ENCODE measurements at places on chromosomes 16 and 17. TPM values are rescaled to one million over a fixed set of nuclear protein-coding genes. Genes with fewer than 3 reads are reported as not detected.

Gene CBFA2T3
- 0.34 TPM for polyA plus RNA-seq

Gene PRCD
- not detected for polyA plus RNA-seq

Gene ATP2C2
- polyA plus RNA-seq: 0.29 TPM

Gene RAMP2
- 1.0 TPM for polyA plus RNA-seq

GRCh38 chr17:77054936-77055335, 85.8 kb upstream of the SEC14L1 start:
- DNase-seq: no peak

- peak; percentile 96 for DNase-seq
Measured at GRCh38 chr16:48123104-48123788, 32.5 kb downstream of the ABCC12 start.

GRCh38 chr16:1580256-1580655, 31.6 kb downstream of the IFT140 start:
- DNase-seq: no peak

- DNase-seq: no peak
Measured at GRCh38 chr16:57347858-57348257, 10.7 kb upstream of the CCL22 start.

DNA sequence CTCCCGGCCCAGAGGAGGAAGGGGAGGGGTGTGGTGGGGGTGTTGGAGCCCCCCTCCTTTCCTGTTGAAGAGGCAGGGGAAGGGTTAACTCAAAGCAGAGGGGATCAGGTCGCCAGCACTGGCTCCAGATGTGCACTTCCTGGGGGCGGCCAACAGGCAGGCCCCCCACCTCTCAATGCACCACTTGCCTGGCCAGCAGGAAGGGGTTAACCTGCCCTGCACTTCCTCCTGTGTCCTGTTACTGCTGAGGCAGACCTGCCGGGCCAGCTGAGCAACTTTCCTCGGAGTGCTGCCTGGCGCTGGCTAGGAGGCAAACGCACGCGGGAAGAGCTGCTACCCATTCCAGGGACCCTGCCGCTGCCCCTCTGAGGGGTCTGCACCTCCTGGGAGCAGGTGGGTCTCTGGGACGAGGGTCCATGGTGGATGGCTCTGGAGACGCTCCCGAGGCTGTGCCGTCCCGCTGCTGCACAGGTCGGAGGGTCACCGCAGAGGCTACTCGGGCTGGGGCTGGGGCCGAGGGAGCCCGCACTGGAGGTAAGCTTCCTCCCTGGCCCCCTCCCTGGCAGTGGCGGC, at the start of gene EPN3:
TSS of gene EPN3 (plus strand) at position 284 of the 573 bp plus-strand sequence. CDS start 3,822 bp downstream, outside the sequence.
- DNase-seq: no peak

- DNase-seq: no peak
Measured at GRCh38 chr16:87757841-87758426, 7.9 kb downstream of the KLHDC4 start.

DNA sequence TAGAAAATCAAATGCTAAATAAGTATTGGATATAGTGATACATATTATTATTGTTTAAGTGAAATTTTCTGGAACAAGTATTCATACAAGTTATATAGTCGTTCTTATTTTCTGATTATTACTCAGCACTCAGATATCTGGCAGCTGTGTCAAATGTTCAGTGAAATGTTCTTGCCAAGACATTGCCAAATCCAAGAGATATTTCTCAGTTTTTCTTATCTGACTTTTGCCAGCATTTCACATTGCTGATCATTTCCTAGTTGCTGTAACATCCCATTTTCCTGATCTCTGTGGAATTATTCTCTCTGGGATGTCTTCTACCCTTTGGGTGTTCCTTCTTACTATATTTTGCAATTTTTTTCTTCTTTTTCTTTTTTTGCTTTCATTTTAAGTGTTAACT, 262.3 kb downstream of the KIF2B start:
- no peak for DNase-seq

- DNase-seq: no peak
Measured at GRCh38 chr16:88539261-88539651, 30.9 kb upstream of the ZC3H18 start.

DNA sequence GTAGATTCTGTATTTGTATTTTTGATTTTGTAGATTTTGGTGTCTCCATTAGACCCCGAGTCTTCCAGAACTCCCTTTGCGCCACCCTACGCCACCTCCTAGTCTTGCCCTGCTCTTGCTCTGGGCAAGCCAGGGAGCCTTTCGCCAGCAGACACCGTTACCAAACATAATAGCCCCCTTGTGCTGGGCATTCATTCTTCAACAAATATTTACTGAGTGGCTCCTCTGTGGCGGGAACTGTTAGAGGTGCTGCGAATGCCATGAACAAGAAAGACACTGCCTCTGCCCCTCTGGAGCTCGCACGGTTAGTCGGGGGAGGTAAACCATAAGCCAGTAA, 841 bp upstream of the GPT2 start:
- no peak for DNase-seq

- no peak for DNase-seq
Measured at GRCh38 chr17:4548721-4549531, 6.3 kb downstream of the MYBBP1A start.

GRCh38 chr16:55906123-55906522, 30.9 kb upstream of the CES5A start:
- no peak for DNase-seq

DNA sequence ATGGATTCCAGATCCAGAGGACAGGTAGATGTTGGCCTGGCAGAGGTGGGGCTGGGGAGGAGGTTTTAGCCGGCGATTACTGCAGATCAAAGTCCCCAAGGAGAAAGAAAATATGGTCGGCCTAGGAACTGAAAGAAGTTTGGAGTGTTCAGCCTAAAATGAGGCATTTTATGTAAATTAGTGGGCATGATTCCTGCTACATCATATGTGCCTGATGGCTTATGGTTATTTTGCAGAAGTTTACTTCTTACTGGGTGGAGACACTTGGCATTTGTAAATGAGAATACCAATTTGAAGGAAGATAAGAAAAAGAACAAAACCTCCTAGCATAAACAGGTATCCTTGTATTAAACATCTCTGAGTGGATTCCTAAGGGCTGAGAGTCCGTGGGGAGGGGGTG, 149.3 kb downstream of the FOXL1 start:
- no peak for DNase-seq

DNA sequence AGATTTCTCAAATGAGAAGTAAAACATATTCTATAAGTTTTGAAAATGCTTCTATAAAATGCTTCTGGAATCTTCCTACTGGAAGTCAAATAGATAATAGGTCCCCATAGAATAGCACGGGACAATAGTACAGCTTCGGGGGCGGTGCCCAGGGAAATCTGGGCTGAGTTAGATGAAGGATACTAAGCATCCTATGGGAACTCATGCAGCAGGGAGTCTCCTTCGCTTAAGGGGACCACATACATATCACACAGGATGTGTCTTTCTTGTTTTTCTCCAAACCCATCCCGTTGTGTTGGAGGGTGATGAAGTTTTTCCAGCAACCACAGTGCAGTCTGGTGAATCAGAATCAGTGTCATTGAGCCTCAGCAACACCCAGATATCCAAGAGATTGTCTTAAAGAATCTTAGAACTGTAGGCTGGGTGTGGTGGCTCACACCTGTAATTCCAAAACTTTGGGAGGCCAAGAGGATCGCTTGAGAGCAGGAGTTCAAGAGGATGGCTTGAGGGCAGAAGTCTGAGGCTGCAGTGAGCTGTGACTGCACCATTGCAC, 84.2 kb downstream of the PITPNC1 start:
- no peak for DNase-seq
